ENCODE measurements at places on chromosomes 3 and 15. TPM values are rescaled to one million over a fixed set of nuclear protein-coding genes. Genes with fewer than 3 reads are reported as not detected.

The CDCP1 gene
- total RNA-seq = 0.23 TPM

The TM4SF1 gene
- 17.3 TPM for total RNA-seq

The DUOXA1 gene
- not detected for total RNA-seq

The IMPG2 gene
- total RNA-seq = 6.9 TPM

The NMD3 gene
- 77.0 TPM for total RNA-seq

The CACNA1D gene
- total RNA-seq = 30.9 TPM
